ENCODE measurements at places on chromosomes 12 and 14. TPM values are rescaled to one million over a fixed set of nuclear protein-coding genes. Genes with fewer than 3 reads are reported as not detected.

The CSRP2 gene
- total RNA-seq = 36.7 TPM

The CDCA3 gene
- 1.5 TPM for total RNA-seq

The FGF6 gene
- total RNA-seq = not detected

The EMC9 gene
- 12.3 TPM for total RNA-seq

All from fibroblast of lung (primary cell).